ENCODE measurements at places on chromosomes 1 and 21. TPM values are rescaled to one million over a fixed set of nuclear protein-coding genes. Genes with fewer than 3 reads are reported as not detected.

GRCh38 chr1:41957568-41957967, 38.8 kb upstream of the HIVEP3 start:
- no peaks in the 10 kb centered on the region for H3K27me3 ChIP-seq
- H3K4me1 ChIP-seq = peaks cover 49% of the 10 kb centered on the region
- H3K36me3 ChIP-seq = no peaks in the 10 kb centered on the region
- no peak for DNase-seq

The TAL1 gene
- 0.05 TPM for total RNA-seq

- no peak overlapping the region for H3K4me3 ChIP-seq
- H3K4me1 ChIP-seq = no peaks in the 10 kb centered on the region
Measured at GRCh38 chr1:68963353-68963752, 466.5 kb upstream of the DEPDC1 start.

GRCh38 chr1:218414060-218414728, 69.1 kb downstream of the TGFB2 start:
- no peak overlapping the region for H3K4me3 ChIP-seq
- no peaks in the 10 kb centered on the region for H3K27me3 ChIP-seq
- DNase-seq = no peak
- H3K4me1 ChIP-seq = no peaks in the 10 kb centered on the region
- no peak overlapping the region for H3K27ac ChIP-seq
- no peaks in the 10 kb centered on the region for H3K36me3 ChIP-seq

The CACHD1 gene
- 8.4 TPM for total RNA-seq

DNA sequence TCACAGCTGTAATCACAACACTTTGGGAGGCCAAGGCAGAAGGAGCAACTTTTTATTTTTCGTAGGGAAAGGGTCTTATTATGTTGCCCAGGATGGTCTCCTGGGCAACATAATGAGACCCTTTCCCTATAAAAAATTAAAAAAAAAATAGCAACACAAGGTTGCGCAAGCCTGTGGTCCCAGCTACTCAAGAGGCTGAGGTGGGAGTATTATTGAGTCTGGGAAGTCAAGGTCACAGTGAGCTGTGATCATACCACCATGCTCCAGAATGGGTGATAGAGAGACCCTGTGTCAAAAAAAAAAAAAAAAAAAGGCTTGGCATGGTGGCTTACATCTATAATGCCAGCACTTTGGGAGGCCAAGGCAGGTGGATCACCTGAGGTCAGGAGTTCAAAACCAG, 131.6 kb downstream of the TRIM33 start:
- DNase-seq = no peak
- H3K4me1 ChIP-seq = no peaks in the 10 kb centered on the region
- H3K27me3 ChIP-seq = no peaks in the 10 kb centered on the region
- H3K4me3 ChIP-seq = no peak overlapping the region

- no peak overlapping the region for H3K4me3 ChIP-seq
- no peak for DNase-seq
Measured at GRCh38 chr1:119954476-119955422, 58.4 kb upstream of the ADAM30 start.

GRCh38 chr1:177589166-177589565, 380.7 kb downstream of the SEC16B start:
- H3K4me1 ChIP-seq = peaks cover 16% of the 10 kb centered on the region
- H3K36me3 ChIP-seq = no peaks in the 10 kb centered on the region
- no peak overlapping the region for H3K27ac ChIP-seq
- H3K4me3 ChIP-seq = no peak overlapping the region
- no peak for DNase-seq

The PDE4B gene
- 76.9 TPM for total RNA-seq

GRCh38 chr1:107548276-107548675, 407.4 kb downstream of the NTNG1 start:
- no peaks in the 10 kb centered on the region for H3K27me3 ChIP-seq
- no peaks in the 10 kb centered on the region for H3K36me3 ChIP-seq
- H3K27ac ChIP-seq = no peak overlapping the region
- no peak for DNase-seq

- no peaks in the 10 kb centered on the region for H3K27me3 ChIP-seq
- no peak for DNase-seq
- H3K4me3 ChIP-seq = no peak overlapping the region
- H3K36me3 ChIP-seq = no peaks in the 10 kb centered on the region
Measured at GRCh38 chr1:240031009-240031408, 60.7 kb upstream of the FMN2 start.

The CFAP107 gene
- not detected for total RNA-seq

GRCh38 chr1:67336783-67337182, 29.1 kb downstream of the IL12RB2 start:
- H3K27me3 ChIP-seq = no peaks in the 10 kb centered on the region
- H3K36me3 ChIP-seq = no peaks in the 10 kb centered on the region
- H3K4me1 ChIP-seq = peaks cover 11% of the 10 kb centered on the region
- DNase-seq = no peak

DNA sequence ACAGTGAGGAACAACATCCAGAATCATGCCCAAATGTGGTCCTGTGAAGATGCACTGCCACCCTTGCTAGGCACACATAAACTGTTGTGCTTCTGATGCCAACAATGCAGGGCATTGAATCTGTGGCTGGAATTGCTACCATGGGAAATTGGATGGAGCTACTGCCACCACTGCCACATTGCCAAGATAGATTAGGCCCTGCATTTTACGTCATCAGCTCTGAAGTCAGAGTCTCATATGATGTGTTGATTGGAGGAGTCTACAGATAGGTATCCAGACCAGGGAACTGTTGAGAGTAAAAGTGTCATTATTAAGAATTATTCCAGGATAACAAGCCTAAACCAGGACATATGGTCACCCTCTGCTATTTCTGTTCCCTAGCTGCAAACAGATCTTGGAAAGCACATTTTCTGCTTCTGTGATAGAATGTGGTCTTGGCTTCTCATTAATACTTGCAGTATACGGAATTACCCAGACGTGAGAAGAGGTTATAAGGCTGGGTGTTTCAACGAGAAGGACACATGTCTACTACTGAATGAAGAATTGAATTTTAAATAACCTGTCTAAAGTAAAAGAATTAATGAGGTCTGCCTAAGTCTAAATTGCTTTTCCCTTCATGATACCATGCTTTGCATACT, 106.6 kb downstream of the TNNI3K start:
- no peak for DNase-seq
- no peaks in the 10 kb centered on the region for H3K4me1 ChIP-seq
- H3K36me3 ChIP-seq = no peaks in the 10 kb centered on the region

DNA sequence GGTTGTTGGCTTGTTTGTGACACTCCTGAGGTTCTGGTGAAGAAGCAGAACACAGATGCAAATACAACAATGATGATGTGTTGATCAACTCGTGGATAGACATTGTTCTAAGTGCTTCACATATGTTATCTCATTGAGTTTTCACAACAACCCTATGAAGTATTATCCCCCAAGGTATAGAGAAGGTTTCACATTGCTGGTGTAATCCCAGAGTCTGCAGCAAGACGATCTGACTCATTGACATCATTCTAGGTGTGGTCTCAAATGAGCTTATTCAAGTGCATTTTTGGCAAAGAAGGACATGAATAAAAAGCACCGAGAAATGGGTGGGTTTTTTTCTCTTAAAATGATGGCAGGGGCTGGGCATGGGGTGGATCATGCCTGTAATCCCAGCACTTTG, 64.1 kb upstream of the SCAF4 start:
- H3K27ac ChIP-seq = no peak overlapping the region
- no peaks in the 10 kb centered on the region for H3K36me3 ChIP-seq
- H3K27me3 ChIP-seq = peaks cover 29% of the 10 kb centered on the region
- no peak overlapping the region for H3K4me3 ChIP-seq

- H3K4me1 ChIP-seq = no peaks in the 10 kb centered on the region
- DNase-seq = no peak
- no peaks in the 10 kb centered on the region for H3K36me3 ChIP-seq
- H3K27me3 ChIP-seq = peaks cover 5% of the 10 kb centered on the region
Measured at GRCh38 chr1:56819387-56819899, at the start of gene FYB2. TSS of gene FYB2 (minus strand) at chr1:56819404. CDS start at chr1:56819290, 114 bp downstream.

The SPRR2E gene
- not detected for total RNA-seq

- H3K27ac ChIP-seq = no peak overlapping the region
- no peaks in the 10 kb centered on the region for H3K4me1 ChIP-seq
- H3K4me3 ChIP-seq = no peak overlapping the region
- H3K27me3 ChIP-seq = no peaks in the 10 kb centered on the region
- H3K36me3 ChIP-seq = no peaks in the 10 kb centered on the region
- no peak for DNase-seq
Measured at GRCh38 chr1:215140135-215140534, 57.6 kb downstream of the KCNK2 start.

GRCh38 chr1:101253976-101254674, 17.3 kb downstream of the S1PR1 start:
- no peak for DNase-seq
- no peak overlapping the region for H3K27ac ChIP-seq
- no peaks in the 10 kb centered on the region for H3K27me3 ChIP-seq

GRCh38 chr1:95278173-95279006, 44.4 kb downstream of the RWDD3 start:
- H3K36me3 ChIP-seq = no peaks in the 10 kb centered on the region
- H3K27me3 ChIP-seq = no peaks in the 10 kb centered on the region
- H3K4me1 ChIP-seq = no peaks in the 10 kb centered on the region
- H3K27ac ChIP-seq = no peak overlapping the region
- DNase-seq = no peak
- H3K4me3 ChIP-seq = no peak overlapping the region

DNA sequence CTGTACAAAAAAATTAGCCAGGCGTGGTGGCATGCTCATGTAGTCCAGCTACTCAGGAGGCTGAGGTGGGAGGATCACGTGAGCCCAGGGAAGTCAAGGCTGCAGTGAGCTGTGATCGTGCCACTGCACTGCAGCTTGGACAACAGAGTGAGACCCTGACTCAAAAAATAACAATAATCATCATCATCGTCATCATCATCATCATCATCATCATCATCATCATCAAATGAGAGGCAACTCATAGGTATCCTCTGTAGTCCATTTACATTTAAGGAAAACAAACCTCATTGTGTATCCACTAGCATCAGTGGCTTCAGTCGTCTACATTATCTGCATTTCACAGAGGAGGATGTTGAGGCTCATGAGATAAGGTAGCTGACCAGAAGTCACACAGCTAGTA, 68.8 kb upstream of the SELENON start:
- H3K4me1 ChIP-seq = no peaks in the 10 kb centered on the region
- no peaks in the 10 kb centered on the region for H3K27me3 ChIP-seq
- no peak overlapping the region for H3K27ac ChIP-seq
- no peak overlapping the region for H3K4me3 ChIP-seq

DNA sequence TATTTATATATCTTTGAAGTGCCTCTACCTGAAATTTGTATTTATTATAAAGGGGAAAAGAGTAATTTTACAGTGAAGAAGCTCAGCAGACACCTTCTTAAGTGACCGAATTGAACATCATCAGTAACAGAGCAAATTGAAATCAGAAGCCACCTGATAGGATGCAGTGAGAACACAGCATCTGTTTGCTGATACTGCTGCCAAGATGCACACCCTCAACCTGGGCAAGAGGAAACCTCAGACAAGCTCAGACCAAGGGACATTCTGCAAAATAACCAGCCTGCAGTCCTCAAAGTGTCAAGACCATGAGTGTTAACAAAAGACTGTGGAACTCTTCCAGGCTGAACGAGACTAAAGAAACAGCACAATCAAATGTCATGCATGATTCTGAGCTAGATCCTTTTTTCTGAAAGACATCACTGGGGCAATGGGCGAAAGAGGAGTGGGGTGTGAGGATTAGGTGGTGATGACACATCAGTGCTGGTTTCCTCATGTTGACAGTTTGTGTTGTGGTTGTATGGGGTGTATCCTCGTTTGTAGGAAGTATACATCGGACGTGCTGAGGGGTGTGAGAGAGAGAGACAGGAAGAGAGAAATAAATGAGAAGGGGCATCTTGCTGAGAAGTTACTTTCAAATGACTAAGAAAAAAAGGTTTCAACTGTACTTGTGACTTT, 103.7 kb downstream of the ABCA4 start:
- H3K27ac ChIP-seq = no peak overlapping the region
- H3K36me3 ChIP-seq = no peaks in the 10 kb centered on the region
- H3K4me3 ChIP-seq = no peak overlapping the region
- no peak for DNase-seq
- H3K27me3 ChIP-seq = no peaks in the 10 kb centered on the region
- H3K4me1 ChIP-seq = no peaks in the 10 kb centered on the region

The COG2 gene
- total RNA-seq = 28.6 TPM

GRCh38 chr1:151945725-151946722, 36.7 kb upstream of the THEM4 start:
- DNase-seq = peak; percentile 93
- peak overlapping the region; percentile 5 for H3K4me3 ChIP-seq
- H3K4me1 ChIP-seq = peaks cover 53% of the 10 kb centered on the region
- H3K27ac ChIP-seq = peak overlapping the region; percentile 7
- H3K27me3 ChIP-seq = no peaks in the 10 kb centered on the region

DNA sequence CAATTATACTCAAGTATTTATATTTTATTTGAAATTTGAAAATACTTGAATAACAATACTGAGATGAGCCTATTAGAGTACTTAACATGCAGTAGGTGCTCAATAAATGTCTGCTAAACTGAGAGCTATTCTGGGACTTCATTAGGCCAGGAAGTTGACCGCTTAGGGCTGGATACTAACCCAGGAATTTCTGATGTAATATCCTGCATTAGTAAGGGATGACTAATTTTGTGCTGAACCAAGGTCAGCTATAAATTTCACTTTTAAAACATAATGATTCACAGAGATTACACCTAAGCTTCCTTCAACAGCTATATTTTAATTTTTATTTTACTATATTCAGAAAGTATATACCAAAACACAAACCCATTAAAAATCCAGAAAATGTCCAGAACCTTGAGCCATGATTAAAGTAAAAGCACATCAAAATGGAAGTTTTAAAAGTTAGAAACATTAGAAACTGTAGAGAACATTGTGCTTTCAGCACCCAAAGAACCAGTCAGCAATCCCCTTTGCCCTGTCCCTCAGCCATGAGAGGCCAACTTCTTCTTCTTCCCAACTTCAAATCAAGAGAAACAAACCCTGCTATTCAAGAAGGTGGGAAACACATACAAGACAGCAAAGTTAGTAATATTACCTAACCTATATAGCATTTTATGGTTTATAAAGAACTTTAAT, 35.4 kb downstream of the WNT2B start:
- H3K27ac ChIP-seq = peak overlapping the region; percentile 62
- H3K36me3 ChIP-seq = no peaks in the 10 kb centered on the region
- H3K4me1 ChIP-seq = peaks cover 19% of the 10 kb centered on the region

GRCh38 chr1:30682396-30683275, 40.7 kb downstream of the MATN1 start:
- H3K27ac ChIP-seq = no peak overlapping the region
- DNase-seq = no peak
- no peak overlapping the region for H3K4me3 ChIP-seq
- no peaks in the 10 kb centered on the region for H3K36me3 ChIP-seq
- H3K27me3 ChIP-seq = no peaks in the 10 kb centered on the region
- peaks cover 18% of the 10 kb centered on the region for H3K4me1 ChIP-seq

The GPR25 gene
- not detected for total RNA-seq

The SPRR3 gene
- not detected for total RNA-seq

GRCh38 chr1:234517110-234517802, 38.3 kb upstream of the TARBP1 start:
- no peaks in the 10 kb centered on the region for H3K27me3 ChIP-seq
- H3K36me3 ChIP-seq = no peaks in the 10 kb centered on the region
- H3K27ac ChIP-seq = no peak overlapping the region
- H3K4me3 ChIP-seq = no peak overlapping the region
- peaks cover 12% of the 10 kb centered on the region for H3K4me1 ChIP-seq

GRCh38 chr1:81115422-81115821, 685.3 kb upstream of the ADGRL2 start:
- no peaks in the 10 kb centered on the region for H3K27me3 ChIP-seq
- H3K27ac ChIP-seq = no peak overlapping the region
- no peak overlapping the region for H3K4me3 ChIP-seq
- no peaks in the 10 kb centered on the region for H3K4me1 ChIP-seq
- H3K36me3 ChIP-seq = no peaks in the 10 kb centered on the region

The SLC27A3 gene
- 14.3 TPM for total RNA-seq

Measured in HCT116 (cell line).